ENCODE measurements at places on chromosomes 7 and 10.

DNA sequence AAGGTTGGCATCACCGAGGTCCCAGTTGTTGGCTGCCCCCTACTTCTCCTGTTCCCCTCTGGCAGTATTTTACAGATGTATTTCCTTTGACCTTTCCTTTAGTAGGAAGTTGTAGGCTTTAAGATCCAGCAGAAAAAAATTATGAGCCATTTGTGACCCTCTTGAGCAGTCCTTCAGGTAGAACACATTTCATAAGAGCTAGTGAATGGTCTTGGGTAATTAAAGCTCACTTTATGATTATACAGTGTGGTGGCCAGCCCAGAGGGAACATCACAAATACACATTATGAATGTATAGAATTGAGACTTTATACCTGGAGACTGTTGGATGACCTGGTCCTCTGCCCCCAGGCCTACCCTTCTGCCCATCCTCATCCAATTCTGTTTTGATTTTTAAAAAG, 57.0 kb downstream of the KAT6B start:
- DNase-seq = no peak

GRCh38 chr7:47638679-47639315, 56.9 kb upstream of the TNS3 start:
- DNase-seq = no peak

GRCh38 chr10:34732926-34733325, 82.2 kb downstream of the PARD3 start:
- DNase-seq = peak; percentile 5

GRCh38 chr7:143418681-143419458, 10.2 kb upstream of the EPHA1 start:
- DNase-seq = no peak

DNA sequence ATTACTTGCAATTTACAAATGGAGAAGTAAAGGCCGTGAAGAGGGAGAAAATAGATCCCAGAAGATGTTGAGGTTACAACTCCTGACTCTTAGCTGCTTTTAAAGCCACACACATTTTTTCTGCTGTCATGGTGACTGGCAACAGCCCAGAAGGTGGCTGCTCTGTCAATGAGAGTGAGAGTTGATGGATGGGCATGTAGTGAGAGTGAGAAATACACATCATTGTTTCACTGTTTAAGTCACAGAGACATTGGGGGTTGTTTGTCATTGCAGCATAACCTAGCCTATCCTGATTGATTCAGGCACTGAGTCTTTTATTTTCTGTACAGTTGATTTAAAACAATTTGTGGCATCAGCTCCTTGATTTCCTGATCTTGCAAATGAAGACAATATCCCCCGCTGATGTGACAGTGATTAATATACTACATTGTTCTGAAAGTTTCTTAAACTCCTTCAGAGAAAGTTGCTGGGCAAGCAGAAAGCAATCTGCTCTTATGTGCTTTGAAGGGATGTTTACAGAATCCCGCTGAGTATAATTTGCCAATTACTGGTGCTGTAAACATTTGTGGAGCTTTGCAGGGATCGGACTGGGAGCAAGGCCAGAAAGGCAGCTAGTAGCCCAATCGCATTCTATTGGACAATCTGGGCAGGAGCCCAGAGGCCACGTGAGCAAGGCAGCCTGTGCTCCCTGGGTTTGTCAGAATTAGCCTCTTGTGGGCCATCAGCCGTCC, 229.6 kb downstream of the PRPF18 start:
- DNase-seq = no peak

- DNase-seq = no peak
These were observed 88.7 kb downstream of the COBL start for GRCh38 chr7:51227861-51228260.

DNA sequence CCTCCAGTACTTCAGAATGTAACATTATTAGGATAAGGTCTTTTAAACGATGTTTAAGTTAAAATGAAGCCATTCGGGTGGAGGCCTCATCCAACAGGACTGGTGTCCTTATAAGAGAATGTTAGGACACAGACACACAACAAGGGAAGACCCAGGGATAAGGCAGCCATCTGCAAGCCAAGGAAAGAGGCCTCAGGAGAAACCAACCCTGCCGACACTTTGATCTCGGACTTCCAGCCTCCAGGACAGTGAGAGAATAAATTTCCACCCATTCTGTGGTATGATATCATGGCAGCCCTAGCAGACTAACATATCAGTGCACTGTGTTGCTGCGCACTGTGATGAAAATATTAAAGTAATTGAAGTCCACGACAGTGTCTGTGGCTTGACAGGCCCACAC, 250.8 kb downstream of the COBL start:
- DNase-seq = no peak

DNA sequence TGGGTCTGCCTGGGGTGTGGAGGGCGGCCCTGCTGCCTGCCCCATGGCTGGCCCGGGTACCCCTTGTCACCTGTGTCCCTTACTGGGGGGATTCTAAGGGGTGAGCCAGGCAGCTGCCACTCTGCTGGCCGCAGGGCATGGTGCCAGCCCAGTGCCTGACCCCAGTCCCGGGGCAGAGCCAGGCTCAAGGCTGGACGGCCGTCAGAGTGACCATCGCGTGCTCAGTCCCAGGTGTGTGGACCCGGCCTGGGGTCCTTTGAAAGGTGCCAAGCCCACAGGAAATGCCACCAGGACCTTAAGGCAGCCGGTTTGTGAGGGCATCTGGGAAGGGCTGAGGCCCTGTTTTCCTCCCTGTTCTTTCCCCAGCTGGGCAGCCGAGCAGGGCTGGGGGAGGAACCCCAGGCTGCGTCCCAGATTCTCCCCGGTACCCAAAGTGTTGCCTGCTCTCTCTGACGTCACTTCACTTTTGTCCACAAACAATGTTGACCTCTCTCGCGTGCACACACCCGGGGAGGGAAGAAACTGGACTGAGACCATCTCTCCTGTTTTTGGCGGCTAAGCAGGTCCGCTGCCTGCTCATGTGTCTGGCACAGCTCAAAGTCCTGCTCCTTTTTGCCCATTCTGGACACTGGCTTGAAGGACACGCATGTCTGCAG, 37.6 kb downstream of the PAPOLB start:
- DNase-seq = no peak

GRCh38 chr10:24984906-24985305, 31.1 kb downstream of the ENKUR start:
- DNase-seq = no peak

DNA sequence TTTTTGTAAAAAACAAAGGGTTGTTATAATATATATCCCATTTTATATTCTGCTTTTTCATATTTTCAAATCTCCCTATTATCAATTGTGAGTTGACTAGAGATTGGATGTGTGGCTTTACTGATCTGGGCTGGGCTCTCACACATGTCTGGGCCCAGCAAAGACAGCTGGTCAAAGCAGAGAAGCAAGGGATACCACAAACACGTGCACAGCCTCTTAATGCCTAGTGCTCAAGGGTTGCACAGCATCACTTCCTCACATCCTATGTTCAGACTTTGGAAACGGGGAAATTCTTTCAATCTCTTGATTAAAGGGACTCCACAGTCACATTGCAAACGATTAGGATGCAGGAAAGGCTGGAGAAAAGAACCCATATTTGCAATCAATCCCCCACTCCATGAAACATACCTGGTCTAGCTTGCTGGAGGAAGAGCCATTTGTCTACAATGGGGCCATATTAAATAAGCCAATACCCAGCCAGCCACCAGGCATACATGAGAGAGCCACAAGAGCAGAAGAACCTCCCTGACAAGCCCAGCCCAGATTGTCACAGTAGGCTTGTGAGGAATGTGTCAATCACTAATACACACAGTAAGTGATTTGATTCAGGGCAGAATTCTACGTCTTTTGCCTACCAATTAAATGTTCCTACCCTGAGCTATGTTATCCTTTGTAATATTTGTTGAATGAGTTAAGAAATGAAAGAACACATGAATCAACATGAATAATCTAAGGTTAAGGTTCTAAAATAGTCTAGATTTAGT, 431.2 kb downstream of the TNS3 start:
- DNase-seq = no peak

GRCh38 chr7:149753375-149754233, 19.8 kb downstream of the ZNF467 start:
- no peak for DNase-seq

DNA sequence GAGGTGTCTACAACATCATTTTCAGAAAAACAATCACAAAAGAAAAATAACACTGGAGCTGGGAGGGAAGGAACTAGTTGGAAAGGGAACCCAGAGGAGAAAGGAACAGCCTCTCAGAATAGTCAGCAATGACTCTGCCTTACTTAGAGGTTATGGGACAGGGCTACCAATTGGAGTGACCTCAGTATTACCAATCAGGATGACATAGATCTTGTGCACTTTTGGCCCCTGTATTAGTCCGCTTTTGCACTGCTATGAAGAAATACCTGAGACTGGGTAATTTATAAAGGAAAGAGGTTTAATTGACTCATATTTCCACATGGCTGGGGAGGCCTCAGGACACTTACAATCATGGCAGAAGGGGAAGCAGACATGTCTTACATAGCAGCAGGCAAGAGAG, 99.7 kb upstream of the SDK1 start:
- DNase-seq = no peak

- DNase-seq = no peak
These were observed 19.0 kb upstream of the PRTFDC1 start for GRCh38 chr10:24971374-24971773.

DNA sequence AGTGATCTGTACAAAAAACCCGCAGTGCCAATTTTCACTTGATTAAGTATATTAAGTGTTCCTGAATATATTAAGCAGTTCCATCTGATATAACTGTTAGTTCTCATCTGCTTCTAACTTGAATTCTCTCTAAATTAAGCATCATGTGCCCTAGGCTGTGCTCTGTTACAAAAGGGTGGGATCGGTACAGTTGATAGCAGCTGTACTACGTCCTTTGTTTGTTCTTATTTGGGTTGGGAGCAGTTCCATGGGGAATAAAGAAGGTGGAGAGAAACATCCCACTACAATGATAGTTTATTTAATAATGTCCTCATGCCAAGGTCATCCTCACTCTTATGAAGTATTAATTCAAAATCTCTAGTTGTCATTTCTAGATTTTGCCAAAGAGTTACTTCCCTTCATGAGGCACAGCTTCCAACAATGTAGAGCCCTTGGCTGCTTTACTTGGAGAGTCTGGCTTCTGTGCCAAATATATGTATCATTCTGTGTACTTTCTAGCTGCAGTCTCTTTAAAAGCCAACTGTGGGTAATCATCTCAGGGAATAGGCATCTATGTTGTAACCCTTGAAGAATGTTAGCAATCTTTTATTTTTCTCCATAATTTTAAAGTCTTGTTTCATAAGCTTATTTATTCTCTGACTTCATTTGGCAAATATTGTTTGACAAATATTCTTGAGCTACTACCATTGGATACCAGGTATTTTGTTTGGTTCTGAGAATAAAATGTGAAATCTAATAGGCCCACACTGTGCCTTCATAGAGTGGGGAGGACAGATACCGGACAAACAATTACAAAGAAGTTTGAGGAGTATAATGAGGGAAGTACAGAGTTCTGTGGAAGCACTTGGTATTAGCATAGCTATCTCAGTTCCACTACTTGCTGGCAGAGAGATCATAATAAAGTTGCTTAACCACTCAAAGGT, 22.4 kb upstream of the AHR start:
- DNase-seq = no peak

DNA sequence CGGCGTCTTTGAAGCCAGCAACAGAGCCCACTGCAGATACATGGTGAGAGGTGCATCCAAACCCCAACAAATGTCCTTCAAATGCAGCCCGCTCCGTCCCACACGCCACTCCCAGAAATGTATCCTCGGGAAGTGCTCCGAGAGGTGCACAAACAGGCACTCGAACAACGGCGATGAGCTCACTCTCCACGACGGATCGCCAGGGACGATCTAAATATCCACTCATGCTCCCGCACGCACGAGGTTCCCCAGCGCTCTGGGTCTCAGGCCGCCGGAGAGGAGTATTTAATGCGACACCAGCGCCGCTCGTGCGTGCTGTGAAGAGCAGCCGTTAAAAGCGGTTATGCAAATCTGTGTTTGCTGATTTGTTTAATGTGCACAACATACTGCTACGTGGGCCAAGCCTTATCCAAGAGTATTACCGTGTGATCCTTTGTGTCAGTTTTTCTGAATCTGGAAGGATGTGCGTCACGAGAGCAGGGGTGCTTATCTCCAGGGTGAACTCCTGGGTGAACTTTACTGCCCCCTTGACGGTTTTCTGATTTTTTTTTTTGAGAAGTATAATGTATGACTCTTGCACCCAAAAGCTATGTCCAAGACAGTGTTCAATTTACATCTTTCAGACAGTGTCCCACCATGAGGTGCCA, 48.5 kb upstream of the PPP2R2D start:
- DNase-seq = no peak

DNA sequence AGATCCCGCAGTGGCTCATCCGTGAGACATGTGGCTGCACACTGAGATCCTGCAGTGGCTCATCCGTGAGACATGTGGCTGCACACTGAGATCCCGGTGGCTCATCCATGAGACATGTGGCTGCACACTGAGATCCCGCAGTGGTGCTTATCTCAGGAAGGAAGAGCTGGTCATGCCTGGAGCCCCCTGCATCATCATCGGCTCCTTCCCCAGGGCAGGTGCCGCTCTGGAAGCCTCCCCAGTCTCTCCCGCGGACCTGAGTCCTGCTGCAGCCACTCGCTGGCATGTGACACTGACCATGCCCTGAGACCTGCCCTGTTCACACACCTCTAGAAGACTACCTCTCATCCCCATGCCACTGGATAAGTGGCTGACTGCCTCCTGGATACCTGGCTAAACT, 181.3 kb downstream of the PTPRN2 start:
- DNase-seq = no peak

- no peak for DNase-seq
These were observed 72.7 kb upstream of the NUPR2 start for GRCh38 chr7:56188823-56189346.

GRCh38 chr7:64653721-64654401, 12.1 kb upstream of the ZNF107 start:
- DNase-seq = no peak

All from activated CD4-positive, alpha-beta T cell treated with anti-CD3 and anti-CD28 coated beads, Interleukin-2, Interleukin-6, amounts not matched to agents 100 ng/mL and 50 ng/mL, durations not matched to agents 16 hours and 8 hours (primary cell).